Foreskin keratinocyte (primary cell): ENCODE measurements at places on chromosomes 12 and 14. TPM values are rescaled to one million over a fixed set of nuclear protein-coding genes. Genes with fewer than 3 reads are reported as not detected.

DNA sequence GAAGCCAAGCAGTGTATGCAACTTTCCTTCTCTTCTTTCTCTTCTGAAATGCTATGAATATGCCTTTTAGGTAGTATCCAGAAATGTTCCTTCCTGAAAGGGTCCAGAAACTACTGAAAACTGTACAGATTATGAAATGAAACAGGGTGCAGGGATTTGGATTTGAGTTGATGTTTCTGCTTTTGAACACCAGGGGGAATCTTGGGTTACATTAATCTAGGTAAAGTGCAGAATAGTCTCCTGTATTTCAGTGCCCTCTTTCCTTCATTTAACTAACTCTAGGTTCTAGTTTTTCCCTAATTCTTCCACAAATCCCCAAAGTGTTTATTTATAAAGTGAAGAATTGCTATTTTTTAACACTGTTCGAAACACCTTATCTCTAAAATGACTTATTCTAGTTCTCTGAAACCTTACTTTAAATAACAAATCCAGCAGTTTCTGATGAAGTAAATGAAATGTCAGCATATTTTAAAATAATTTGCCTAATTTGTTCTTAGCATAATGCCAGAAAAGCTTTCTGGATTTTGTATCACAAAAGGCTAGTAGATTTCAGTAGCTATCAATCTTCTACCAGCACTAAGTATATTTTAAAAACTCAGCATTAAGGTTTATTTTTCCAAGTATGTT, 111.9 kb downstream of the LRRK2 start:
- DNase-seq = no peak

GRCh38 chr12:16482726-16483125, 123.2 kb downstream of the LMO3 start:
- no peak for DNase-seq

CBLN3 gene
- 0.47 and 1.3 TPM in 2 replicates for polyA plus RNA-seq

GRCh38 chr14:101123618-101124510, 220.3 kb upstream of the RTL1 start:
- DNase-seq = no peak

- DNase-seq = no peak
These were observed 519.1 kb upstream of the FOXG1 start for GRCh38 chr14:28247491-28247890.

GRCh38 chr12:111405859-111406473, at the start of gene SH2B3:
SH2B3 (plus strand) TSS chr12:111405923; CDS start chr12:111418146, 12,223 bp downstream.
- no peak for DNase-seq

DNA sequence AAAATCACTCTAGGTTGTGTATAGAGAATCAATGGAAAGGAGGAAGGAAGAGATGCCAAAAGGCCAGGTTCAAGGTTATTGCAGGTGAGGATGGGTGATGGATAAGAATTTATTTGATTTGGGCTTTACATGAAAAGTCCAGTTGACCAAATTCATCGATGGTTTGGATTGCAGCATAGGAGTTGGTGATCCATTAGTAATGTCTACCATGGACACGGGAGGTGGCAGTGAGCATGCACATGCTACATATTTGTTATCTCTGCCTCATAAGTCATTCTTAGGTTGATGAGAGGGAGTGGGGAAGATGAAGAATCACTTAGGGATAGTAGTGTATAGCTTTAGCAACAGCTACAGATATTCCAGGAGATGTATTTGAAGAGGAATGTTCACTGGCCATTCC, 211.4 kb downstream of the PHETA1 start:
- no peak for DNase-seq

ASCL1 gene
- not detected in 2 replicates for polyA plus RNA-seq

OR4E2 gene
- polyA plus RNA-seq = not detected in 2 replicates

- DNase-seq = no peak
These were observed 155.4 kb downstream of the C12orf75 start for GRCh38 chr12:105485921-105486320.

GRCh38 chr12:122820838-122821271, 14.4 kb upstream of the HIP1R start:
- DNase-seq = no peak
